Lung microvascular endothelial cell (primary cell): ENCODE measurements at places on chromosomes 13 and 19.
A peak's percentile ranks its signal among the peaks of the same experiment; 100 is the strongest.

- no peak for DNase-seq
Measured at GRCh38 chr19:6198896-6199239, 63.4 kb downstream of the ACSBG2 start.

DNA sequence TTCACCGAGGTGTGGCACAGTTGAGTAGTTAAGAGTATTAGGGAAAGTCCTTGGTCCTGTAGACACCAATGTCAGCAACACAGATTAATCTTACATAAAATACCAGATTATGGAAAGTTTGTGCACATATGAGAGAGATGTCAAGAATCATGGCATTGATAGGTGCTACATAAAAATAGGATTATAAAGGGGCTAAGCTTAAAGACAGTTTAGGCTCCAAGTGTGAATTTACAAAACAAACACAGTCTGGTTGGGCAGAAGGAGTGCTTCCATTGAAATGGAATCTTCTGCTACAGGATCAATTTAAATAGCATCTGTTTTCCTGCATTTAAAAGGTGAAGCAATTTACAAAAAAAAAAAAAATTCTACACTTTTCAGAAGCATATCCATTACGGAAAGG is 292.9 kb downstream of the DNAJC15 start:
- DNase-seq, result no peak

DNA sequence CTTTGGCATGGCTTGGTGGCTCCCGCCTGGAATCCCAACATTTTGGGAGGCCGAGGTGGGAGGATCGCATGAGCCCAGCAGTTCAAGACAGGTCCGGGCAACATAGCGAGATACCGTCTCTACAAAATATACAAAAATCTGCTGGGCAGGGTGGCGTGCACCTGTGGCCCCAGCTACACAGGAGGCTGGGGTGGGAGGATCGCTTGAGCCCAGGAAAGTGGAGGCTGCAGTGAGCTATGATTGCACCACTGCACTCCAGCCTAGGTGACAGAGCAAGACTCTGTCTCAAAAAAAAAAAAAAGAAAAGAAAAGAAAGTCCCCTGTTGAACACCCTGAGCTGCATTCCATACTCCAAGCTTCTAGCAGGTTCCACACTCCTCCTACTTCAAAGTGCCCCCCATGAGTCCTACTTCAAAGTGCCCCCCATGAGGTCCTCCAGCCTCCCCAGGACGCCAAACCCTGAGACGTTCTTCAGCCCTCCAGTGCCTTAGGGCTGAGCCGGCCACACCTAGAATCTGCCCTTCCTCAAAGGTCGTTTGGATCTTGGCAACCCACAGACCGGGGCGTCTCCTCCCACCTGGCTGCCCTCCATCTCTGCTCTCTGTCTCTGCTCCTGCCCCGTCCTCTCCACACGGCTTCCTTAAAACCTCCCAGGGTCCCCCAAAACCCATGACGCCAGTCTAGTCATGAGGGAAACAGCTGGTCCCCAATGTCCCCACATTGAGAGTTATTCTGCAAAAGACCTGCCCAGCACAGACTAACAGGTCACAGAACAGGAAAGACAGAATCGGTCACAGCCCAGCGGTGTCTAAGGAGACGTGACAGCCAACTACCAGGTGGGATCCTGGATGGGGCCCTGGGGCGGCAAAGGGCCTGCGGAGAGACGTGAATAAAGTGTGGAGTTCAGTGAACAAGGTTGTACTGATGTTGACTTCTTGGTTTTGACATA is 4.8 kb downstream of the TJP3 start:
- DNase-seq, result no peak

DNA sequence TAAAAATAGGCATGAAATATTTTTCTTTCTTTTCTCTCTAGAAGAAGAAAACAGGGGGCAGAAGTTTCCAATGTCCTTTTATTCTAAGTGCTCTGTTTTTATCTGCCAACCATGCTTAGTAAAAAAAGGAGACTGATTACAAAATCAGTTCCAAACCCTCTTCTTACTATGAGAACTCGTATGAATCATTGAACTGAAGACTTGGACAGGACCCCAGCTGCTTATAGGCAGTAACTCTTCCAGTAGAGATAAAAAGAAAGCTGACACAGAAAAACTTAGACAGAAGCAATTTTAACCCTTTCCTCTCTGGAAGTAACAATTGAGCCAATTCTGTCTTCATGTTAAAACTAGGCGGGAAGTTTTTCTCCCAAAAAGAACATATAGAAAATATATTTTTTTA is 24.5 kb upstream of the FREM2 start:
- DNase-seq, result no peak

DNA sequence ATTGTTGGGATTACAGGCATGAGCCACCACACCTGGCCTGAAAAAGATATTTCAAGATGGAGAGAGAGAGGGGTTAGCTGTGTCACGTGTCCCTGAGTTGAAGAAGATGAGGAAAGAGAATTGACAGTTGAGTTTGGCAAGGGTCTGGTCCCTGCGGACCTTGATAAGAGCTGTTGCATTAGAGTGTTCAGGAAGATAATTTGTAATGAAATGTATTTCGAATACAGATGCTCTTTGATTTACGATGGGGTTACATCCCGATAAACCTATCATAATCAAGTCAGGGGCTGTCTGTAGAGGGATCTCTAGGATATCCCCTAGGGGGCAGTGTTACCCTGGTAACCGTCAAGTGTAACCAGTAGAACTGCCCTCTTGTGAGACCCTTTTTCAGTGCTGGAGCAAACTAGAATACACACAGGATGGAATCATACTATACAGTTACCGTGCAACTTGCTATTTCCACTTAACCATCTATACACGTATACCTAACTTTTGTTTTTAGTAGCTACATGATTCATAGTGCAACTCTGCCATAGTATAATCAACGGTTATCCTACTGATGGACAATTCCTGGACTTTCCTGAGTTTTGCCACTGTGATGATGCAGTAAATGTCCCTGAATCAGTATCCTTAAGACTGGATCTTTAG is 1.5 kb upstream of the ELOF1 start:
- peak; percentile 82 for DNase-seq

GRCh38 chr19:34589730-34590129 is 87.2 kb downstream of the SCGB2B2 start:
- DNase-seq, result no peak

DNA sequence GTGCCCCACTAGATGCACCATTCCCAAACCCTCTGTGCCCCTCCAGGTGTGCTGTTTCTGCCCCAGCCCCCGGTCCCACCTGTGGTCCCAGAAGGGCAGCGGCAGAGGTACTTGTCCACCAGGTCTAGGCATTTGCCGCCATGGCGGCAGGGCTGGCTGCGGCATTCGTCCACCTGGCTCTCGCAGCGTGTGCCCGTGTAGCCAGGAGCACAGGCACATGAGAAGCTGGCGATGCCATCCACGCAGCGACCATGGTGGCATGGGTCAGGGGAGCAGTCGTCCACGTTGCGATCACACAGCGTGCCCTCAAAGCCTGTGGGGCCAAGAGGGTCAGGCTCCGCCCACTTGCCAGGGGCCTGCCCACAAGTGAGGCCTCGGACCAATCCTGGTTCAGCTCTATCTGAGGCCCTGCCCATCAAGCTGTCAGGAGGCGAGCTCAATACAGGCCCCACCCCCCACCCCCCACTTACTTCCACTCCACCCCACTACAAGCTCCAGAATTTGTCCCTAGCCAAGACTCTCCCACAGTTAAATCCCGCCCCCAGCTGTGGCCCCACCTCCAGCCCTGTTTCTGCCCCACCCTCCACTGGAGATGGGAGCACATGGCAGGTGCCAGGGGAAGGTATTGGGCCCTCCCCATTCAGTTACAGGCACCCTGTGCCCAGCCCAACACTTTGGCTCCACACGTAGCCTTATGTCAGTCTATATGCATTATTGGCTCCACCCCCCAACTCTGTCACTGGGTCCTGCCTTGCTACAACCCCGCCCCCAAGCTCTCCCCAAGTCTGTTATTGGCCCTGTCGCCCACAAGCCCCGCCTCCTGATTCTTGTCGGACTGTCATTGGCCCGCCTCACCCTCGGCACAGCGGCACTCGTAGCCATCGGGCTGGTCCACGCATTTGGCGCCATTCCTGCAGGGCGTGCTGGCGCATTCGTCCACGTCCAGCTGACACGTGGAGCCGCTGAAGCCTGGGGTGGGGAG is 13.5 kb downstream of the NOTCH3 start:
- DNase-seq, result no peak

GRCh38 chr19:7874076-7874896 is at the start of gene PRR36:
Gene PRR36, minus strand, starts transcription at chr19:7874390. Its CDS starts 701 bp downstream, at chr19:7873689.
- no peak for DNase-seq

DNA sequence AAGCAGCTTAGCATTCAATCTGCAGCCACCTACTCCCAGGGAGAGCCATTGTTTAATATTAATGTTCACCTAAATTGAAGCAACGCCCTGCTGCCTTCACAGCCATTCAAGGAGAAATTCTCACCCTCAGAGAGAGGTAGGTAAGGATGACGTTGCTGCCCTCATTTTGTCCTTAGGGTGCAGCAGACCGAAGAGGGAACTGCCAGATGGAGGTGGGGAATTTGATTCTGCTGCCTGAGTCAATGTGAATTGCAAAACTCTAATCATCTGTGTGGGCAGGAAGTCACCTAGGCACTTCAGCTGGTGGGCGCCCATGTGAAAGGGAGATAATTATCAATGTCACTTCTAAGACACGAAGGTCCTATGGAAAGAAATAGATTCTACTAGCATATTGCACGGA is 503.4 kb downstream of the TBC1D4 start:
- no peak for DNase-seq

DNA sequence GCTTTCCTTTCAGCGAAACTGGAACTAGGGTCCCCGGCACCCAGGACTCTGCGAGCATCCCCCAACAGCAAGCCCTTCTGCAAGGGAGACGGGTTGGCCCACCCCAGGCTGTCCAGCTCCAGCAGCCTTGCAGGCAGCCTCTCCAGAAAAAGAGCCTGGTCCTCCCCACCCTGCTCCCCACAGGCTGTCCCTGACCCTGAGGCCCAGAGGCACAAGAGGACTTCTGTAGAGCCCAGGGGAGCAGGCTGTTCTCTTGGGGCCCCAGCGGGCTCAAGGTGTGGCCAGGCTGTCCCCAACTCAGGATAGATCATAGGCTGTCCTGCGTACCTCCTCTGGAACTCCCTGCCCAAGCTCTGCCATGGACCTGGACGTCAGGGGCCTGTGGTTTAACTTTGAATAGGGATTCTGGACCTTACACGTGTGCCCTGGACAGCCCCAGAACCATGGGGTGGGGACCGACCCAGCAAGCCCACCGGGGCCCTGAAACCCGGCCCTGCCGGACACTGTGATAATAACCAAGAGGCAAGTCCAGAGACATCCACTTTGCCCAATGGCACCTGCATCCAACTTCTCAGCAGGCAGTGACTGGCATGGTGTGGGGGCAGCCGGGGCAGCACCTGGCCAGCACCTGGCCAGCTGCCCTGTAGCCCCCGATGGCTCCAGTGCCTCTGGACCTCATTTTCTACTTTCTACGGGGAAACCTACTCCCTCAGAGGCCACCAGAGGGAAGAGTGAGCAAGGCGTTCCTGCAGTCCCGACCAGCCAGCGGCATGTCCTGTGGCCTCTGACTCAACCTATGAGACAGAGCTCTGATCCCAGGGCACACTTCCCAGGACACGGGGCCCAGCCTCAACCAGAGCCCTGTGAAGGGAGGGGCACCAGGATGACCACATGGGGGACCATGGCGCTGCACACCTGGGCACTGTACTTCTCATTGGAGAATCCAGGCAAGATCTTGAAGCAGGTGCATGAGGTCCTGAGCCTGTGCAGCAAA is 50.9 kb upstream of the TPM4 start:
- peak; percentile 73 for DNase-seq

DNA sequence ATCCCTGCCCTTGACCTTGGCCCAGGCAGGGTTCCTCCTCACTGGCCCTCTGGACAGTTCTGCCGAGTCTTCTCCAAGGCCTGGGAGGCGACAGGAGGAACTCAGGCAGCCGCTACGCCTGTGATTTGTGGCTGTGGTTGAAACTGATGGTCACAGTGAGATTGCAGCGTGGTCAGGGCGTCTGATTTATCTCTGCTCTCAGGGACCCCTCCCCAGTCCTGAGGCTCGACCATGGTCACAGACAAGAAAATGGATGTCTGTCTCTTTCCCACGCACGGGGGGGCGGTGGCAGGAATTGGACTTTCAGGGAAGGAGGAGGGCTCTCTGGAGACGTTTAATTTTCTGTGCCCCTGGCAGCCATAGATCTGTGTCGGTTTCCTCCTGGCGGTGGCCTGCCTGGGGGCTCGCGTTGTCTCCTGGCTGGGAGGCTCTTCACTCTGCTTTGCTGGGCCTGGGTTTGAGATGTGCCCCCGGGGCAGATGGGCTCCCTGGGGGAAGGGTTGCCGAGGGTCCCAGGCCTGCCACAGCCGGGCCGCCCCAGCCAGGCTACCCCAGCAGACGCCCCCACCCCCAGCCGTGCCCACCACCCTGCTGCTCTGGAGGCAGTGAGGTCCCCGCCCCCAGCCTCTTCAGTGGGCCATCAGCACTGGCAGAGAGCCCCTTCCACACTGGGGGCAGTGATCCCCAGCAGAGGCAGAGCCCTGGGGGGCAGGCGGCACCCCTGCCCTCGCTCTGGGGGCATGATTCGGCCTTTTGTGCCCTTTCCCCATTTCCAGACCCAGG is 167.4 kb downstream of the KDM4B start:
- no peak for DNase-seq

- DNase-seq, result no peak
Measured at GRCh38 chr13:64810750-64811149, 2419.4 kb downstream of the PCDH9 start.

DNA sequence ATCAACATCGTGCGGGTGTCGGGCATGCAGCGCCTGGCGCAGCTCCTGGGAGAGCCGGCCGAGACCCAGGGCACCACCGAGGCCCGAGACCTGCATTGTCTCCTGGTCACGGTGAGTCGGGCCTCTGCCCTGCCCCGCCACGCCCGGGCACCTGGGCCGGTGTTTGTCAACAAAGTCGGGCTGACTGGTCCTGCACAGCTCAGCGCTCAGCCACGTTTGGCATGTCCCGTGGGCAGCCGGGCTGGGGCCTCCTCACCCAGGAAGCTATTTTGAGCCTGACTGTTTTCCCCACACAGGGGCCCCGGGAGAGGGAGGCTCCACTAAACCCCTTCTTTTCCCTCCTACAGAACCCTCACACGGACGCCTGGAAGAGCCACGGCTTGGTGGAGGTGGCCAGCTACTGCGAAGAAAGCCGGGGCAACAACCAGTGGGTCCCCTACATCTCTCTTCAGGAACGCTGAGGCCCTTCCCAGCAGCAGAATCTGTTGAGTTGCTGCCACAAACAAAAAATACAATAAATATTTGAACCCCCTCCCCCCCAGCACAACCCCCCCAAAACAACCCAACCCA is 1.3 kb downstream of the GADD45B start:
- DNase-seq, result peak; percentile 23

GRCh38 chr13:110811771-110812120 is 98.2 kb downstream of the ING1 start:
- no peak for DNase-seq

DNA sequence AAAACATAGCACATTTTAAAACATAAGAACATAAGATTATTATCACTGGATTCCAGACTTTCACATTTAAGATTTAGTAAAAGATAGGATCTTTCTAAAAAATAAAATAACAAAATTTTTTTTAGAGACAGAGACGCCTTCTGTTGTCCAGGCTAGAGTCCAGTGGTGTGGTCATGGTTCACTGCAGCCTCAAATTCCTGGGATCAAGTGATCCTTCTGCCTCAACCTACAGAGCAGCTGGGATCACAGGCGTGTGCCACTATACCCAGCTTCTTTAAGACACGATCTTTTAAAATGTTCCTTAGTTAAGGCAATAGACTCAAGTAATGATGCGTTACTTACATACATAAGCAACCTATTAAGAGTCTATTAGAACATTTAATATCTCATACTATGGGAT is 32.7 kb downstream of the ALG5 start:
- no peak for DNase-seq
